ENCODE measurements at places on chromosomes 2 and 18.

- no peak for DNase-seq
These were observed 370.4 kb downstream of the SOCS6 start for GRCh38 chr18:70659036-70659925.

GRCh38 chr2:203574824-203575223 is 39.7 kb upstream of the RAPH1 start:
- DNase-seq: no peak

GRCh38 chr2:164252568-164253287 is 368.6 kb downstream of the GRB14 start:
- no peak for DNase-seq

GRCh38 chr18:69257861-69258458 is 142.7 kb upstream of the DOK6 start:
- DNase-seq: peak; percentile 84

GRCh38 chr2:201891676-201892075 is 85.3 kb downstream of the CDK15 start:
- no peak for DNase-seq

- DNase-seq: no peak
These were observed 9.7 kb upstream of the EN1 start for GRCh38 chr2:118856978-118857676.

DNA sequence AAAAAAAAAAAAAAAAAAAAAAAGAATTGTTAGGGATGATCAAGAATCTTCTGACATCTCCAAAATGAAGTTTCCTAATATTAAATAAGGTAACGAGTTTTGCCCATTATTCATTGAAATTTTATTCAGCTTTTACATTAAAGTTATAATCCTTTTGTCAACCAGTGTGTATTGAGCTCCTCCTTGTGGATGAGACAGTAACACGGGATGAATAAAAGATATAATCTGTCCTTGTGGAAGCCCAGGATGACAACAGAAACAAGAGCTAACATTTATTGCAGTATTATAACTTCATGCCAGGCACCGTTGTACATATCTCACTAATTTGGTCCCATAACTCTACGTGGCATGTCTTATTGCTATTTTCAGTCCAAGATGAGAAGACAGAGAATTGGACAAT is 33.4 kb upstream of the SERPINB7 start:
- peak; percentile 68 for DNase-seq

DNA sequence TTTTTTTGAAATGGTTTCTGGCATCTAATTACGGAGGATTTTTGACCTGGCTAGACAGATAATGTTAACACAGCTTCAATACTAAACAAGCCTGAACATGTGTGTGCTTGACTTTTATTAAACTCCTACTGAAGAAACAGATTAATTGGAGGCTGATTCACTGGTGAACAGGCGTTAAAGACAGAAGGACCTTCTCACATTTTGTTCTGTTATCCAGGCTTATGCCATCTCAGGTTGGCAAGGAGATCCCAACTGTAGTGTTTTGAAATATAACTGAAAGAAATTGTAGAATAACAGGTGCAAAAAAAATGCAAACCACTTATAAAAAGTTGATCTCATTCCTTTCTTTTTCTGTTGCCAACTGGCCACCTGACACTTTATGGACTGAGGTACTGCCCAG is 269.6 kb downstream of the ARHGAP15 start:
- no peak for DNase-seq

GRCh38 chr2:147506889-147507288 is 337.9 kb upstream of the ACVR2A start:
- no peak for DNase-seq

DNA sequence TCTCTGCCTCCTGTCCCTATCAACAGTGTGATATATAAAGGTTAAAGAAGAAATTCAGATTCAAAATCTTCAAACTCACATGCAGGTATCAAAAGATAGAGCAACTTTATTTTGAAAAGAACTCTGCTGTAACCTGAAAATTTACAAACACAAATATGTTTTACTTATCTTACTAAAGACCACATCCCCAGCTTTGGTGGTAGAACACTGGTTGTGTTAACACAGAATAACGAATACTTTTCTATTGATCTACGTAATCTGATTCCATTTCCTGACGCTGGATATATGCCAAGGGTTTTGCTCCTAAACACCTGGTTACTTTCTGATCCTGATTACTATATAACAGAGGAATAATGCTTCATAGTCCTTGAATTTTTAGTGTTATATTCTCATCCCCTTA is 23.1 kb upstream of the SLC39A10 start:
- no peak for DNase-seq

DNA sequence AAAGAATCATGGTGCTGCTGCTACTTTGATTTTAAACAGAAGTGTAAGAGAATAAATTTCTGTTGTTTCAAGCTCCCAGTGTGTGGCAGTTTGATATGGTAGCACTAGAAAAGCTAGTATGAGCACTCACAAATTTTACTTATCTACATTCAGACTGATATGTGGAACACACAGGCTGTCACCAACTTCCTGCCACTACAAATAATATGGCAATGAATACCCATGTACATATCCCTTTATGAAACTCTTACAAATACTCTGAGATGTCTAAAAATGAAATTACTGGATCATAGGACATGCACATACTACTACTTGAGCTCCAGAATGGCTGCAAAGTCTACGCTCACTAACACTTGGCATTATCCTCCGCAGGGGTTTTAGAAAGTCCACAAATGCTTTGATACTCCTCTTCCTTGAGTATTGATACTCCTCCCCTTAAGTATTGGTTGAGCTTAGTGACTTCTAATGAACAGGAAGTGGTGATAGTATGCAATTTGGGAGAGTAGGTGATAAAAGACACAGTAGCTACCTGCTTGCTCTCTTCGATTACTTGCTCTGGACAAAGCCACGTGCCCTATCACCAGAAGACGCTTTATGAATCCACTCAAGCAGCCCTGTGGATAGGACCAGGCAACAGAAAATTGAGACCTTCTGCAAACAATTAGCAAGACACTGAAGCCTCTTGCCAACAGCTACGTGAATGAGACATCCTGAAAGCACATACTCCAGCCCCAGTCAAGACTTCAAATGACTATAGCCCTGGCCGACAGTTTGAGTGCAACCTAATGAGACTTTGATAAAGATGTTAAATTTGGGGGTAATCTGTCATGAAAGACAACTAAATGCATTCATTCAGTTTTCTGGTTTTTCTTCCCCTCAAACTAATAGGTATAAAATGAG is 35.4 kb downstream of the FBXO11 start:
- no peak for DNase-seq

DNA sequence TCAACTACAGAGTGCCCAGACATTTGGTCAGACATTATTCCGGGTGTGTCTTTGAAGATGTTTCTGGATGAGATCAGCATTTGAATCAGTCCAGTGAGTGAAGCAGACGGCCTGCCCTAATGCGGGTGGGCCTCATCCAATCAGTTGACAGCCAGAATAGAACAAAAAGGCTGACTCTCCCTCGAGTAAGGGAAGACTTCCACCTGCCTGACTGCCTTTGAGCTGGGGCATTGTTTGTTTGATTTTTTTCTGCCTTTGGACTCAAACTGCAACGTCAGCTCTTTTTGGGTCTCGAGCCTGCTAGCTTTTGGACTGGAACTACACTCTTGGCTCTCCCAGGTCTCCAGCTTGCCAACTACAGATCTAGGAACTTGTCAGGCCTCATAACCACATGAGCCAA is 111.7 kb upstream of the AGAP1 start:
- no peak for DNase-seq

GRCh38 chr2:98952966-98953365 is 16.9 kb upstream of the CRACDL start:
- DNase-seq: peak; percentile 24

DNA sequence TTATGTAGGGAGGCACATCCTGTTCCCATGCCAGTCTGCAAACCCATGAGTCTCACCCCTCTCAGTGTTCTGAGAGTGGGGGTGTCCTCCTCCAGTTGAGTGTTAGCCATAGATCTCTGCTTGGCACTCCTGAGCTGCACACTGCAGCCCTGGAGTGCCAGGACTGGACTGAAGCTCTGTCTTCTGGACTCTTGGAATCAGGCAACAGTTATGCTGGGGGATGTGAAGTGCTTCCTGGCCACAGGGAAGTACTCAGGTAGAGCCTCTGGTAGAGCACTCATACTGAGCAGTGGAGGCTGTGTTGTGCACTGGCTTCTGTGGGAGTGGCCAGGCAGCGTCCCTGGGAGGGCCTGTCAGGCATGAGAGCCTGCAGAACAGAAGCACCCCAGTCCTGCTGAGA is 43.0 kb downstream of the SERPINB7 start:
- no peak for DNase-seq
